AG09309 (cell line): ENCODE measurements at places on chromosomes 5 and 9.

DNA sequence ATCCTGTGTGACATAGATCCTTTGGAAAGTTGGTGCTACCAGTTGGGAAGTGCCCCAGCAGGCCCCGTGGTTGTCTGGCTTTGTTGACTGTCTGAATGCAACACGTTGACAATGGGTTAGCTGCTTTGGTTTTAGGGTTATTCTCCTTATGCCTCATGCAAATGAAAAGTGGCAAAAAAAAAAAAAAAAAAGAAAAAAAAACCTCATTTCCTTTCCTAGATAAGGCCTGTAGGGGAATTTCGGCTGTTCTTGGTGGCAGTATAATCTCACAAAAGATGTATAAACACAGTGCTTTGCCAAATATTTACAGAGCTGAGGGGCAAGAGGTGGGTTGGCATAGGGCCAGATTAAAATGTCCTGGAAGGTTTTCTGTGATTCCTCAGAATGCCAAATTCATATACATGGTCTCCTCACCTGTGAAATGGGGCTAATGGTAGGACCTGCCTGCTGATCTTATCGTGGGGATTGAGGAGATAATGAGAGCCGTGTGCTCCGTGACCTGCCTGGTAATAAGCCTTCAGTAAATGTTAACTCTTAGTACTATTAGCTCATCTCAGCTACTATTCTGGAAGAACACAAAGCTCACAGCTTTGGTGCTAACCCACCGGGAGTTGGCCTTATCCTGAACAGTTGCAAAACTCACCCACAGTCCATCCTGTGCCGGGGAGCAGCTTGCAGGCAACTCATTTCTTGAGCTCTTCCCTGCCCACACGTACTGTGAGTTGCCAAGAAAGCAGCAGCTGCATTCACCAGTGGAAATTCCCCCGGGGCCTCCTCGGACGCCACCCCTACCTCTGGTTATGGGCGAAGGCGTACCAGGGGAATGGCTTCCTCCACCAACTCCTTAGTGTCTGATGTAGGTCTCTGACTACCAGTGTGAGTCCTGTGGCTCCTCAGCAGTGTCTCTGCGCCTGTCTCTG is 220.3 kb downstream of the NR3C1 start:
- DNase-seq, result no peak

- no peak for DNase-seq
Observed at GRCh38 chr9:122125509-122126330, 32.6 kb upstream of the TTLL11 start.

DNA sequence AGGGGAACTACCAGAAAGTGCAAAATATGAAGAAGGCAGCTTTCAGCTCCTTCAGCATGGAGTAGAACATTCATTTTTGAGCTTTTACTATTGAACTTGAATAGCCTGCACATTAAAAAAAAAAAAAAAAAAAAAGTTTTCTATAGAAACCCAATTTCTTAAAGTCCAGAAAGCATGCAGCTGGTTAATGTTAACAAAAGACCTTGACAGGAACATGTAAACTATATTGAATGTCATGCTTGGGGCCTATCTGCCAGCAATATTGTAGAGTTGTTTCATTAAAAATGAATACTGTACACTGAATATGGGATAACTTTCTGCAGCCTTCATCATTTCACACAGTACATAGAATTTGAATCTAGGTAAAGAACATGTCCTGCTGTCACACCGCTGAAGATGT is 230.6 kb downstream of the NFIB start:
- no peak for DNase-seq

GRCh38 chr9:87160148-87161102 is 213.1 kb upstream of the GAS1 start:
- DNase-seq, result no peak

- DNase-seq, result no peak
Observed at GRCh38 chr5:18888821-18889220, 1099.2 kb downstream of the CDH18 start.

GRCh38 chr9:97853844-97854695 is 1.0 kb downstream of the FOXE1 start:
- no peak for DNase-seq

- no peak for DNase-seq
Observed at GRCh38 chr9:121253821-121254501, 14.0 kb upstream of the GSN start.

DNA sequence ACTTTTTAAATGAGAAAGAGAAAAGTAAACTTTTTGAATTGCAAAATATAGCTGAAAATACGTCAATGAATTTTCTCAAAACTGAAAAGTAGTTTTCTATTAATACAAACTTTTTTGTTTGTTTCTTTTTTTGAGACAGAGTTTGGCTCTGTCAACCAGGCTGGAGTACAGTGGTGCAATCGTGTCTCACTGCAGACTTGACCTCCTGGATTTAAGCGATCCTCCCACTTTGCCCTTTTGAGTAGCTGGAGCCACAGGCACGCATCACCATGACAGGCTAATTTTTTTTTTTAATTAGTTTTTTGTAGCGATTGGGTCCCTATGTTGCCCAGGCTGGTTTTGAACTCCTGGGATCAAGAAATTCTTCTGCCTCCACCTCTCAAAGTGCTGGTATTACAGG is 610.4 kb downstream of the ELAVL2 start:
- DNase-seq, result no peak

GRCh38 chr9:126592461-126592860 is 21.3 kb upstream of the LMX1B start:
- no peak for DNase-seq

DNA sequence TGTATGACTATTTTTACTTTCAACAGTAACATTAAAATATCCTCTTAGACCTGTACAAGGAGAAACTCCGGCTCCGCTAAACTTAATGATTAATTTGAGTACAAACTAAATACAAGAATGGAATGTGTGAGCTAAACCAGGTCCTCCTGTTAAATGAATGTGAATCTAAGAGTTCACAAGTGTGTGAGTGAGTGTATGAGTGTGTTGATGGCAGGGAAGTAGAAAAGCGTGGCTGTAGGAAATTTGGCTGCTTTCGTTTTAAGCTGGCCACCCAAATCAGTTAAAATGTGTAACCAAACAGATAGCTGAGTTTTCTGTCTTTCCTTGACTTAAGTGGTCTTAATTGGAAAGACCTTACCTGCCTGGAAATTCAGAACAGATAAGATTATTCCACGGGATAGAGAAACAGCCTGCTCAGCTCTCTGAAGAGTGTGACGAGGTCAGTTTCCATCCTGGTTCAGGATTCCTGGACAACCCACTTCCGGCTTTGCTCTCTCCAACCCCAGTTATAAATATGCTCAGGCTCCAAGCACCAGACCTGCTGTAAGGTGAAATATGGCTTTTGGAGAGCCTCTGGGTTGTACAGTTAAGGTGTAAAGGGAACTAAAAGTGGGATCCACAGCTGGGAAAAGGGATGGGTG is 908.6 kb upstream of the EDIL3 start:
- no peak for DNase-seq

DNA sequence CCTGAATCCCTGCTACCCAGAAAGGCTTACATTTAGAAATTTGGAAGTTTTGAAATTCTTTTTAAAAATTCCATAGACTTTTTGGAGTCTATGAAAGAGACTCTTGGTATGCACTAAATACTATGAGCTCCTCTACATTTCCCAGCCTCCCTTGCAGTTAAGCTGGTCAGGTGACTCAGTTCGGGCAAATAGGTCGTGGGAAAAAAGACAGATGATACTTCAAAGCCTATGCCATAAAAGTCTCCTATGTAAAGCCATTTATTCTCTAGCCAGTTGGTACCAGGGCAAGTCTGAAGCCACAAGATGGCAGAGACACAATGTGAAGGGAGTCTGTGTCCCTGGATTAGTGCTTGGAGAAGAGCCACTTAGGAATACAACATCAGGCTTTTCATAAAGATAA is 101.8 kb downstream of the BOD1 start:
- DNase-seq, result no peak
